ENCODE measurements at places on chromosomes 16 and 17.

DNA sequence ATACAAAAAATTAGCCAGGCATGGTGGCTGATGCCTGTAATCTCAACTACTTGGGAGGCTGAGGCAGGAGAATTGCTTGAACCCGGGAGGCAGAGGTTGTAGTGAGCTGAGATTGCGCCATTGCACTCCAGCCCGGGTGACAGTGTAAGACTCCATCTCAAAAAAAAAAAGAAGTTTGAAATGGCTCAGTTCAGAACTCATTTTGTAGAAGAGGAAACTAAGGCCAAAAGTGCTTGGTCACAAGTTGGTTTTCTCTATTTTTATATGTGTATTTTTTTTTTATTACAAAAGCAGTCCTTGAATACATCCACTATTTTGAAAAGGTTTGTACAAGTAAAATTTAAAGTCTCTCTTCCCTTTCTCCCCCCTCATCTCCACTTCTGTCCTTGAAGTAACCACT is 5.5 kb downstream of the TAC4 start:
- DNase-seq, result no peak

DNA sequence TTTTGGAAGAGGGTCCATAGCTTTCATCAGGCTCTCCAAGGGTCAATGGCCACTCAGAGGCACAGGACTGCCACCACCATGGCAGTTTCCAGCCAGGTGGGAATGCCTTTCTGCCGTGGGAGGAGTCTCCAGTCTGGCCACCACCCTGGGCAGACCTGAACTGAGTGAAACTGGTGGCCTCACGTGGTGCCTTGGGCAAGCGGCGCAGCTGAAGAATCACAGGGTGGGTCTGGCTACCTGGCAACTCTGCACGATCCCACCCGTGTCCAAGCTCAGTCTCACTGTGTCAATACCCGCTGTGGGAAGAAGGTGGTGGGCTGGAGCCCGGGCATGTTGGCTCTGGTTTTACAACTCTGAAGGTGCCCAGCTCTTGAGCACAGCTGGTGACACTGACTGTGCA is 31.8 kb downstream of the VAC14 start:
- DNase-seq, result no peak

DNA sequence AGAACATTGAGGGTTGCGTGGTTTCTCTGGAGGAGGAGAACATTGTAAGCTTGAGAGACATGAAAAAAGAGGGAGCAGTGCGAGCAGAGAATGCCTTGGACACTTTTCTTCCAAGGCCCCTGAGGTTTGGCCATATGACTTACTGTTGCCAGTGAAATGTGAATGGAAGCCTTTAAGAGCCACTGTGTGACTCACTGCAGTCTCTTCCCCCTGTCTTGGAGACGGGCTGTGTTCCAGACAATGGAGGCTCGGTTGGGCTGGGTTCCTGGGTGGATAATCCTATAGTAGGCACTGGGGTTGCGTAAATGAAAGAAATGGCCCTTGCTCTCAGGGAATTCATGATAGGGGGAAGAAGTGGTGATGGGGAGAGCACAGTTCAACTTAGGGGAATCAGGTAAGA is 75.5 kb downstream of the SHISA9 start:
- no peak for DNase-seq

DNA sequence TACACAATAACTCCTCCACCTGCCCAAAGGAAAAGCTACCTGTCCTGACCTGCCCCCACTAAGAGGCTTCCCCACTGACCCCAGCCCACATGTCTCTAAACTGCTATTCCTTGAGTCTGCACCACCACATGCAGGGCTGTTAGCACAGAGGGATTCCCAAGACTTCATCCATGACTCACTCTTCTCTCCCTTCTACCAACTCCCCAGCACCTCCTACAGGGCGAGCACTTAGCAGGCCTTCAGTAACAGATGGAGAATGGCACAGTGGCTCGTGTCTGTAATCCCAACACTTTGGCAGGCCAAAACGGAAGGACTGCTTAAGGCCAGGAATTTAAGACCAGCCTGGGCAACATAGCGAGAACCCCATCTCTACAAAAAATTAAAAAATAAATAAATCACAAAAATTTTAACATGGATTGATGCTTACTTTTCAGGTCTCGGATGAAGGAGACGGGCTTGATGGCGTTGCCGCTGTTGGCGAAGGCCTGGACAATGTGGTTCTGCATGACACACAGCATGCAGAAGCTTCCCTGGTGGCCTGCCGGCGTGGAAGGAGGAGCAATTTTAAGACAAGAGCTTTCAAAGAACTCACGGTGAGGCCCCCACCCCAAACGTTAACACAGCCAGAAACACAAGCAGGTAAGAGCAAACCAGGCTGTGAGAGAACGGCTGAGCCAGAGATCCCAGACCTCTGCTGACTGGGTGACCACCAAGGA is 12.0 kb downstream of the USP36 start:
- no peak for DNase-seq

DNA sequence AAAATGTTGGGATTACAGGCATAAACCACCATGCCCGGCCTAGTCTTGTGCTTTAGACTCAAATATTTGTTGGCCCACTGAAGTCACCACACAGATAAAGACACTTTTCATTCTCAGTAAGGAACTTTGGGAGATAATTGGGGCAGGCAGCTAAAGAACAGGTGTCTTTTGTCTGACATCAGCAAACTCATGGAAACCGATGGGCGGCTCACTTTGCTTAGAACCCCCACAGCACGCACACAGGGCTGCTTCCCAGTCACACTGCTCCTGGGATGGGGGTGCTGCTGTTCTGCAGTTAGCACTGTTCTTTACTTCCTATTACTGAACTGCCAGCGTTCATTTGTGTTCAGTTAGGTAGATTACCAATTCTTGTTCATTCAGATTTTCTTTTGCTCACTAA is 18.0 kb upstream of the BRCA1 start:
- no peak for DNase-seq

GRCh38 chr17:74187761-74188160 is 15.7 kb upstream of the RPL38 start:
- no peak for DNase-seq

DNA sequence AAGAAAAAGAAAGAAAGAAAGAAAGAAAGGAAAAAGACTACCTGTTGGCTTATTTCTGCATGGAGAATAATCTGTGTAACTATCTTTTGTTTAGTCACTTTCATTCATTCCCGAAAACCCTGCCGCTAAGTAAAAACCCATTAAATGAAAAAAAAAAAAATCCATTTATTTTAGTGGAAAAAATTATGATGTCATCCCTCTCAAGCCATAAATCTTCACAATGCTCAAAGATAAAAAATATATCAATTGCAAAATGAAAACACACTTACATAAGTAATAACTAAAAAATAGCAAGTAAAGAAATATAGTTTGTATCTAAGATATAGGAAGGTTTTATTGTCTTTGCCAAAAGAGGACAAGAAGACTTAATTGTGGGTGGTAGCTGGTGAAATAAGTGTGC is 46.5 kb upstream of the CPPED1 start:
- no peak for DNase-seq

- no peak for DNase-seq
Observed at GRCh38 chr17:47291242-47291873, 32.4 kb upstream of the EFCAB13 start.

Measured in activated T-cell treated with anti-CD3 and anti-CD28 coated beads, Interleukin-2, amount 50 U/mL, for 24 hours (primary cell).